Right forelimb (tissue), 1 donor: ENCODE measurements at places on chromosomes 3 and 15.

GRCh38 chr3:66378256-66378655 lies 122.6 kb downstream of the LRIG1 start:
- DNase-seq, result no peak

GRCh38 chr15:34799149-34800101 lies 4.1 kb upstream of the ACTC1 start:
- peak; percentile 63 for DNase-seq

- no peak for DNase-seq
Measured at GRCh38 chr15:87881026-87881425, 375.5 kb downstream of the NTRK3 start.

DNA sequence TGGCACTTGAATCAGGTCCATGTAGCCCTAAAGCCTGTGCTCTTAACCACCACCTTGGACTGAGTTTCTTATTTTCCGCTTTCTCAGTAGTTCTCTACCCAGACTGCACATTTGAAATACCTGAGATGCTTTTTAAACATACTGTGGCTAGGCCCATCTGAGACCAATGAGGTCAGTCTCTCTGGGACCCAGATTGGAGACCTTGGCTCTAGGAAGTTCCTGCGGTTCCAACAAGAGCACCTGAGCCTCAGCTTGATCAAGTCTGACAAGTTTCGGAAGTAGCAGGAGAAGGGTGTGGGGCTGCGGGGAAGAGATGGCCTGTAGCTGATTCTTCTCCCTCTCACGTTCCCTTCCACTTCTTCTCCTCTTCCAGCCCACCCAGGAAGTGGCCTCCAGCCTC lies 11.5 kb upstream of the TSEN2 start:
- DNase-seq, result no peak

- no peak for DNase-seq
Measured at GRCh38 chr3:123953735-123954134, 7.3 kb downstream of the CCDC14 start.

GRCh38 chr3:175398676-175399075 lies 539.5 kb downstream of the NAALADL2 start:
- no peak for DNase-seq

DNA sequence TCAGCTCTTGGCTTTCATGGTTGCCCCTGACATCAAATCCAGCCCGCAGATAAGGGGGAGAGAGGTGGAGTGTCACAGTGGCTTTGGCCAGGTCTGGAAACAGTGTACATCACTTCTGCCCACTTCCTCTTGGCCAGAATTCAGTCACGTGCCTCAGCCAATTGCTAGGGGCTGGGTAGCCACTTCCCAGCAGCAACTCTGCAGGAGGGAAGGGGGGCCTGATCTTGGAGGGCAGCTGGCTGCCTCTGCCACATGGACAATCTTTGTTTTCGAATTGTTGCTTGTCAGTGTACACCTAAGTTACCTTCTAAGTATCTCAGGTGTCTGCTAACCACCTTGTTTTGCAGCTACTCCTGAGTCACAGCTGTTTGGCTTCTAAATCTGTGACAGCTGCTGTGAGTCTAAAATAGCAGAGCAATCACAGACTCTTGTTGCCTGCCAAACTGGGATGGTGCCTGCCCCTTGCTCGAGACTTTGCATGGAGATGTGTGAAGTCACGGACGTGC lies 41.0 kb upstream of the LIMD1 start:
- DNase-seq, result peak; percentile 72

DNA sequence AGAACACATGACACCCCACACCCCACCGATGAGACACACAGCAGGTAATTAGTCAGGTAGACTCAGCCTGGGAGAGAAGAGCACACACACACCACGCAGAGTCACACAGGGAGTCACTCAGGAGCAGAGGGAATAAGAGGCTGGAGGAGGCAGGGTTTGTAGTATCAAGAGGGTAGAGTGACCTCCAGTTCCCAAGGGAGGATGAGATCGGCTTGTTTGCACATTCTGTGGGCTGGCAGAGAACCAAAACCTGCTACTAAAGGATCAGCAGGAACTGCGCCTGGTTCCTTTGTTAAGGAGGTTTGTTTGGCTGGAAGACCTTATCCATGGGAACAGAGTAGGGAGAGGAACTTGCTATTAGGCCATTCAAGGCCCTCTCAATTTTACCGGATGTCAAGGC lies 281.4 kb upstream of the SLCO3A1 start:
- no peak for DNase-seq

DNA sequence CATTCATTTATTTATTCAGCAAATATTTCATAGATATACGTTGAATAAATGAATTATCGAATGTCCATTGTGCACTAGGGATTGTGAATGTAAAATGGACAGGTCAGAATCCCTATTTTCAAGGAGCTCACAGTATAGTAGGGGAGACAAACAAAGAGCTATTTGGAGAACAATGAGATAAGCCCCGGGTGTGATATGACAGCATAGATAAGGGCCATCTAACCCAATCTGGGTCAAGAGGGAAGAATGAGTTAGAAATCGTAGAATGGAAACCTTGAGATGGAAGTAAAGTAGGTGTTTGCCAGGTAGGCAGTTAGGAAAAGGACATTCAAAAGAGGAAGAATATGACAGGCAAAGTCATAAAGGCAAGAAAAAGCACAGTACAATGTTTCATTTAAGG lies 132.2 kb upstream of the GOLGA6L4 start:
- no peak for DNase-seq

- DNase-seq, result no peak
Measured at GRCh38 chr3:18036450-18036815, 294.0 kb upstream of the TBC1D5 start.

- DNase-seq, result peak; percentile 72
Measured at GRCh38 chr3:105353485-105354161, 13.1 kb upstream of the ALCAM start.

GRCh38 chr15:74307827-74308811 lies 59.3 kb downstream of the CYP11A1 start:
- DNase-seq, result peak; percentile 66

GRCh38 chr15:26628071-26628470 lies 144.8 kb downstream of the GABRB3 start:
- no peak for DNase-seq

GRCh38 chr3:65810302-65810701 lies 228.4 kb downstream of the MAGI1 start:
- DNase-seq, result no peak

DNA sequence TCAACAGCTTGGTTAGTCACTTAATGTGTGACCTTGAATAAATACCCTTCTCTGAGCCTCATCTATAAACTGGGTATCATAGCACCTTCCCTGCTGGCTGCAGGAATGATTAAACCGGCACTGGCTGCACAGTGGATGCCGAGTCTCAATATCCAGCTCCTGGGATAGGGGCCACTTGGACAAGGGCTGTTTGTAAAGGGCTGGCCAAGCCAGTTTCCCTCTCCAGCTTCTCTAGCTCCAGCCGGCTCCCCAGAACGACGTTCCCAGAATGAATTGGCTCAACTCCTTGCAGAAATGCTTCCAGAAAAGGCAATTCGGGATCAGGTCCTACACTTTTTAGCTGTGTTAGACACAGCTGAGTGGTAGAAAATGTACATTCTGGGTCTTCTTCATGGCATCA lies 58.8 kb downstream of the LSM3 start:
- DNase-seq, result peak; percentile 61

- DNase-seq, result no peak
Measured at GRCh38 chr15:98722645-98723044, 74.3 kb downstream of the IGF1R start.

- no peak for DNase-seq
Measured at GRCh38 chr3:129501630-129502029, 26.8 kb upstream of the RHO start.
